GM23338 (cell line): ENCODE measurements at places on chromosomes 12 and 14.
A peak's percentile ranks its signal among the peaks of the same experiment; 100 is the strongest.

DNA sequence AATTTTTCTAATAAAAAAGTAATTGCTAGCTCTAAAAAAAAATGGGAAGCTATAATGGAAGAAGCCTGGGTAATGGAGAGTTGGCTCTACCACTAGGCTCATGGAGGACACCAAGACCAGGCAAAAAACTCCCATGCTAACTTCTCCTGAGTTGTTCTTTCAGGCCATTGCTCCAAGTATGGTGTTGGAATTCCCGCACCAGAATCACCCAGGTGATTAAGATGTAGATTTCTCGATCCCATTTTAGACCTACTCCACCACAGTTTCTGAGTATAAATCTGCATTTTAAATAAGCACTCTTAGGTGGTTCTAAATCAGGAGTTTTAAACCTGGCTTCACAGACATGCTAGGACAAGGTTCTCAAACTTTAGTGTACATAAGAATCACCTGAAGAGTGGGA is 221.0 kb downstream of the EMP1 start:
- DNase-seq = no peak

- peak; percentile 94 for DNase-seq
These were observed 17.4 kb upstream of the COL2A1 start for GRCh38 chr12:48021485-48022179.

DNA sequence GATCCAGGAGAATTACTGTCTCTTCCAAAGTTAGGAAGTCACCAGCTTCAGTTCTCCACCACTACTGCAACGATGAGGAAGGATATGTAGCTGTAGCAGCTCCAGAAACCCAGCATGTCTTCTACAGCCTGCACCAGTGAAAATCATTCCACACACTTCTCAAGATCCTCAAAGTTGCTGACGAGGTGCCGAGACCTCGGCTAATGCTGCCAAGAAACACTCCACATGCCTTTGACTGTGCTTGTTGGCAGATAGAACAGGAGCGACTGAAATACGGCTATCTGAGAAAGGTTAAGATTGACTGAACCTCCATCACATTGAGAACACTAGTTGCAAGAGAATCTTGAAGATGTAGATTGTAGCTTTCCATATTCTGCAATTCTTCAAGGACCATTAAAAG is 241.9 kb downstream of the PPFIA2 start:
- DNase-seq = no peak

DNA sequence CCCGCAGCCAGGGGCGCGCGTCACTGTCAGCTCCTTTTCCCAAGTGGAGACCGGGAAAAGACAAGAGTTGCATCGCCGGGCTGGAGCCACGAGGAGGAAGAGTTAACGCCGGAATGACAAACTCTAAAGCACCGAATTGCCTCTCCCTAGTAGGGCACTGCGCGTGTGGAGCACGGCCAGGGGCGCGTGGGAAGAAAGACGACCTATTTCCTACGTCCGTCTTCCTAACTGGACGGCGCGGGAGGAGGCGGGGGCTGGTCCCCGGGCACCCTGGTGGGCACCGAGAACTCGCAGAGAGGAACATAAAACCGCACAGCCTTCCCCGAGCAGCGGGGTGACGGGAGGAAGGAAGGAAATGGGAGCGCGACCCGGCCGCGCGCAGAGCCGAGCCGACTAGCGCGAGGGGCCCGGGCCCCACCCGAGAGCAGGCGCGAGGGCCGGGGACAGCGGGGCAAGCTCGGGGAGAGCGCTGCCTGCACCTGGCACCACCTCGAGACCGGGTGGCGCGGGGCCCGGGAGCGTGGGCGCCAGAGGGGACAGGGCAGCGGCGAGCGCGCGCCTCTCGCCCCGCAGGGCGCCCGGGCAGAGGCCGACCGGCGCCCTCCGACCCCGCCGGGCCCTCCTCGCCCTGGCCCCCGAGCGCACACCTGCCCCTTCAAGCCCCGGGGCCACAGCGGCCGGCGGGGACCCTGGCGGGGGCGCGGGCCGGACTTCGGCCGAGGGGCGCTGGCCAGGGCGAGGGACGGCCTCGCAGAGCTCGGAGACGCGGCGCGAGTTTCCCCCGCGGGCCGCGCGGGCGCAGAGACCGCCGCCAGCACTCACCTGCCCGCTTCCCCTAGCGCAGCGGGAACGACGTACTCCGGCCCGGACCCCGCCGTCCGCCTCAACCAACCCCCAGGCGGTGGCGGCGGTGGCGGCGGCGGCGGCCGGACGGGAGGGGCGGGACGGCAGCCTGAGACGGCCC is at the start of gene SETD3:
TSS of gene SETD3 (minus strand) at position 954 of the 964 bp plus-strand sequence. CDS start 15,054 bp downstream, outside the sequence.
- DNase-seq = peak; percentile 68

- DNase-seq = peak; percentile 74
These were observed 35.7 kb downstream of the FOXN4 start for GRCh38 chr12:109273354-109273753.

DNA sequence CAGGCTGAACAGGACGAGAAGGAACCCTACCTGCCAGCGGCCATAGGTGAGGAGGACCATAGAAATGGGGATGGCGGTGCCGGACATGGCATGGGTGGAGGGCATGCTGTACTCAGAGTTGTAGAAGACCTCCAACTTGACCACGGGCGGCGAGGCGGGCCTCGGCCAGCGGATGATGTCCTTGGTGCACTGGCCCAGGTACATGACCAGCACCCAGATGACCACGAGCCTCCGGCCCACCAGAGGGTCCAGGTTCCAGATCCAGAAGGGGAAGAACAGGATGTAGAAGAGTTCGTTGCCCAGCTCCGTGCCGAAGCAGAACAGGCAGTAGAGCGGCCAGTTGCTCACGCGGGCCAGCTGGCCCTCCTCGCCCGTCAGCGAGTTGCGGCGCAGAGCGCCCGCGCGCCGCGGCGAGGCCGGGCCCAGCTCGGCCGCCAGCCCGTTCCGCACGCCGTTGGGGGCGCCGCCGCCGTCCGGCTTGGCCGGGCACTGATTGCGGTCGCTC is 582 bp downstream of the SGPP1 start:
- DNase-seq = peak; percentile 57

- DNase-seq = no peak
These were observed 29.2 kb downstream of the GLRX5 start for GRCh38 chr14:95564060-95564459.

DNA sequence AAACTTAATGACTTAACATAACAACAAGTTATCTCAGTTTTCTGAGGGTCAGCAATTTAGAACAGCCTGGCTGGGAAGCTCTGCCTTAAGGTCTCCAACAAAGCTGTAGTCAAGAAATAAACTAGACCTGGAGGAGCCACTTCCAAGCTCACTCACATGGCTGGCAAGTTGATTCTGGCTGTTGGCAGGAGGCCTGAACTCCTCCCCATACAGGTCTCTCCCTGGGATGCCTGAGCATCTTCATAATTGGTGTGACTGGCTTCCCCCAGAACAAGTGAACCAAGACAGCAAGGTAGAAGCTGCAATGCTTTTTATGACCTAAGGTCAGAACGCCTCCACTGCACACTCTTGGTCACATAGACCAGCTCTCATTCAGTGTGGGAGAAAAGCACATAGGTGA is 128.3 kb downstream of the SAMD4A start:
- DNase-seq = no peak

DNA sequence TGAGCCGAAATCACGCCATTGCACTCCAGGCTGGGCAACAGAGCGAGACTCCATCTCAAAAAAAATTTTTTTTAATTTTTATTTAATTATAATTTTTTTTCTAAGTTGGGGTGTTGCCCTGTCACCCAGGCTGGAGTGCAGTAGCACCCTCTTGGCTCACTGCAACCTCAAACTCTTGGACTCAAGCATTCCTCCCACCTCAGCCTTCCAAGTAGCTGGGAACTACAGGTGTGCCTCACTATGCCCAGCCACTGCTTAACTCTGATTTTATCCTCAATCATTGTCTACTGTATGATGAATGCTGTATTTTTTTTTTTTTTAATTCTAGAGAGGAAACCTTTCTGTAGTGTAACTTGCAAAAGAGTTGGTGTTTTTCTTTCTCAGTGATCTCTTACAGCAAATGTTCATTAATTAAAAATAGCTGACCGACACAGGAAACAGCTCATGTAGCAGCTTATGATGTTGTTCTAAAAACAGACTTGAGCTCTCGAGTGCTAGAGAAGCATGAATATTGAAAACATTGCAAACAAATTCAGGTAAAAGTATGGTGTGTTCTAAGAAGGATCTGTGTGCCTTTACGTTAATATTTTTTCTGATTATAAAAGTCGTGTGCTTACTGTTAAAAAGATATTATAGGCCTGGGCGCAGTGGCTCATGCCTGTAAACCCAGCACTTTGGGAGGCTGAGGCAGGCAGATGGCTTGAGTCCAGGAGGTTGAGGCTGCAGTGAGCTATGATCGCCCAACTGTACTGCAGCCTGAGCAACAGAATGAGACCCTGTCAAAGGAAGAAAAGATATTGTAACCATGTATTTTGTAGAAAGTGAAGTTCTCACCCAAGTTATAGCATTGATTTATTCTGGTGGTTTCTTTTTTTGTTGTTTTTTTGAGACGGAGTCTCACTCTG is 68.9 kb downstream of the FGD4 start:
- DNase-seq = no peak

DNA sequence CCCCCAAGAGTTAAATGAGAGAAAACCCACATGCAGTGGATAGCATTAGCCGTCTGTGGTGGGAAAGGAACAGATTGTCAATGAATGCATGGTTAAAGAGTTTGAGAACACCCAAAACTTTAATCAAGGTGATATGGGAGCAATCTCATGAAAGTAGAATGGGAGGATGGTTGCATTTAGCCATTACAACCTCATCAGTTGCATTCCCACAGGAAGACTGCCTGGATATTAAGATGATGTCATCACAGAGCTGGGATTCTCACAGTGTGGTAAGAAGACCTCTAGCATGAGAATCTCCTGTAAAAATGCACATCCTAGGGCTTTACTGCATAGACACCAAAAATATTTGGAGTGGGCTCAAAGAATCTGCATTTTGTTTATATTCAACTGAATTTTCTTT is 284.9 kb downstream of the RGS6 start:
- DNase-seq = no peak

DNA sequence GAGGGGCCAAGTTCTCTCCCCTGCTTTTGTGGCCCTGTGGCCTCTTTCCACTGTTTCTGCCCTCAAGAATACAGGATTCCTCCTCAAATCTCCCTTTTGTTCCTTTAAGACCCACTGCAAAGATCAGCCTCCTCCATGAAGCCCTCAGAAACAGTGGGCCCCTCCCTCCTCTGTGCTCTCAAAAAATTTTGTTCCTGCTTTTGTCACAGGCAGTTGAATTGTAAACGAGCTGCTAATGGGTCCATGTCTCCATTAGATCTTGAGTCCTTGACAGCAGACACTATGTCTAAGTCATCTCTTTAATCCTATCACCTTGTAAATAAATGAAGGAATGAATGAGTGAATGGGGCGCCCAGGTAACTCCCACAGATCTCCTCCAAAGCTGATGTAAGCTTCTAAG is 175.2 kb downstream of the ESRRB start:
- DNase-seq = no peak

GRCh38 chr12:43011383-43011926 is 421.9 kb upstream of the PRICKLE1 start:
- DNase-seq = no peak
